Stimulated activated CD8-positive, alpha-beta memory T cell treated with anti-CD3 and anti-CD28 coated beads, Interleukin-4, amount 100 ng/mL, for 48 hours (primary cell): ENCODE measurements at places on chromosomes 2 and 18.

- DNase-seq: no peak
Observed at GRCh38 chr2:1607971-1608688, 136.2 kb downstream of the PXDN start.

GRCh38 chr2:11004199-11004598 lies 92.5 kb downstream of the KCNF1 start:
- DNase-seq: no peak

GRCh38 chr2:143907801-143908200 lies 612.1 kb downstream of the ZEB2 start:
- DNase-seq: no peak

- DNase-seq: no peak
Observed at GRCh38 chr2:33011941-33012340, 65.2 kb downstream of the LTBP1 start.

DNA sequence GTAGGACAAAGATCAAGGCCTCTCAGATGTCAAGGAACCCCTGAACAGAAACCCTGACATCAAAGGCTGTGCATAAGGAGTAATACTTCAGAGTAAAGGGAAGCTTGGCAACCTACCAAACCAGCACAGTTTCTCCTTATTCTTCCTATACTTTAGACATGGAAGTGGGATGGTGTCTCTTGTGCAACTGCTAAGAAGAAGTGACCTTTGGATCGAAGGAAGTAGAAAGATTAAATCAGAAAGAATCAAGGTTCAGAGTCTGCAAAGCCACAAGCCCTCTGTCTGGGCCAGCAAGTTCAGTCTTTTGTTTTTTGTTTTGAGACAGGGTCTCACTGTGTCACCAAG lies 66.2 kb upstream of the SLC39A10 start:
- DNase-seq: no peak

- DNase-seq: no peak
Observed at GRCh38 chr2:197615016-197615652, 60.3 kb downstream of the RFTN2 start.

DNA sequence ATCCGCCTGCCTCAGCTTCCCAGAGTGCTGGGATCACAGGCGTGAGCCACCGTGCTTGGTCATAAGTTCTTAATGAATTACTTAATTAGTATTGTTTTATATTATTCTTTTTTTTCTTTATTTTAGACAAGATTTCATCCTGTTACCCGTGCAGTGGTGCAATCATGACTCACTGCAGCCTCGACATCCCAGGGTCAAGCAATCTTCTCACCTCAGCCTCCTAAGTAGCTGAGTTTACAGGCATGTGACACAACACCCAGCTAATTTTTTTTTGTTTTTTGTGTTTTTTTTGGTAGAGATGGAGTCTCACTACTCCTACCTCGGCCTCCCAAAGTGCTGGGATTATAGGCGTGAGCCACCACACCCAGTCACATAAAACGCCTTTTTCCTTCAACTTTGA lies 17.3 kb downstream of the C2orf42 start:
- no peak for DNase-seq

- DNase-seq: no peak
Observed at GRCh38 chr2:84846041-84846663, 34.7 kb downstream of the TRABD2A start.

GRCh38 chr2:4130651-4131050 lies 427.3 kb downstream of the DCDC2C start:
- no peak for DNase-seq

- DNase-seq: no peak
Observed at GRCh38 chr2:33616873-33617272, 17.8 kb upstream of the FAM98A start.

DNA sequence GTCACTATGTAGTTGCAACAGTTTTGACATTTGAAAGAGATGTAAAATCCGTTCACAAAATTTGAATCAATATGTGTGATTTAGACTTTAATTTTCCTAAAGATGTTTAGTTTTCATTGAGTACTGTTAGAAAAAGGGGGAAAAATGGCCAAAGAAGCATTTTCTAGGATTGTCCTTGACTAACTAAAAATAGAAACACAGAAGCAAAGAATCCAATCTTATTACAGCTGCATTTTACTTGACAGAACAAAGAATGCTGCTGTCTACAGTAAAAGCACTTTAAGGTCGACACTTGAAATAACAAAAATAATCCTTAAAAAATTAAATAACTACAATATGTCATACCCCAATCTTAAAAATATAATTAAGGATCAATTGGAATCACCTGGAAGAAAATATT lies 48.9 kb downstream of the FRZB start:
- DNase-seq: no peak

DNA sequence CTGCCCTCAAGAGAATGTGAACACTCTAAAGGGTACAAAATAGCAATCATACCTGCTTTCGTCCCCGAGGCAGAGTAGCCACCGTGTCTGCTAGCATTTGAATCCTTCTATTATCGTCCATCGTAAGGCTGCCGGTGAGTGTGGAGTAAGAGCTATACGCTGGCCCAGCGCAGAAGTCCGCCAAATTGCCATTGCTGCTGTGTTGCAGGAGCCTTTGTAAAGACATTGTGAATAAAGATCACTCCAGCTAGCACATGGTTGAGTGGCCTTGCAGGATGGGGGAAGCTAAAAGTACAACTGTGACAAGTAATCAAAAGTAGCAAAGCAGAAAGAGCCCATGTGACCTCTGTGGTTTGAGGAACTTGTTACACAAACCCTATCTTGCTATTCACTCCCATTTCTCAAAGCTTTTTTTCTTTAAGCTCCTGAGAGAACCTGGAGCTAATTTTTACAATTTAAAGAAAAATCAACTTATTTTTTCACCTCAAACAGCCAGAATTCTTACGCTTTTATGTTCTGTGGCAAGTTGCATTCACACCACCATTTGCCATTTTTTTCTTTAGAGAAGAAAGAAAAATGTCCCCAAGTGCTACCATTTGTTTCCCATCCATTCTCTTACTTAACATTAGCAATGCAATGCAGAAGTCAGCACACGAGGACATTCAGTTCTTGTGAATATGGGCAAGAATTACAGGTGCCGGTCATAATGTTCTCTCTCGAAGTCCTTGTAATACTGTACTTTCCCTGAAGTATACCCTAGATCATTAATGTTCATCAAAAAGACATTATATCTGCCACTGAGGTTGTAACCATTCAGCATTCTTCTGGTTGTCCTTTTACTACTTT lies at the start of gene CYTIP:
Gene CYTIP, minus strand, starts transcription at position 295 of the 846 bp plus-strand sequence. Its CDS starts 69 bp downstream, at position 226.
- DNase-seq: peak; percentile 70

DNA sequence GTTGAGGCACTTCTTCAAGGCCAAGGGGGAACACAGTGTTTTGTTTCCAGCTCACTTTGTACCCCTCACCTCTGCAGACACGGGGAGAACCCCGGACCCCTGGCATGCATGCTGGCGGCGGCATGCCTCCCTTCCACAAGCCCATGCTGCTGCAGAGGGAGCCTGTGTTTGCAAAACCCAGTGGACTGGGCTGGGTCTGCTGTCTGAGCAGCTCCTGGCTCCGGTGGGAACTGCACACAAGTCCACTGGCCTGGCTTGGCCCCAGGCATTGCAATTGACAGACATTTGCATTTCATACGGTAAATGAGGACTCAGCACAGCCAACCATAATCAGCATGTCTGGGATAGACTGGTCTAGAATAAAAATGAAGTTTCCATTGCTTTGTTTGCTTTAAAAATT lies 62.4 kb downstream of the RALBP1 start:
- no peak for DNase-seq

DNA sequence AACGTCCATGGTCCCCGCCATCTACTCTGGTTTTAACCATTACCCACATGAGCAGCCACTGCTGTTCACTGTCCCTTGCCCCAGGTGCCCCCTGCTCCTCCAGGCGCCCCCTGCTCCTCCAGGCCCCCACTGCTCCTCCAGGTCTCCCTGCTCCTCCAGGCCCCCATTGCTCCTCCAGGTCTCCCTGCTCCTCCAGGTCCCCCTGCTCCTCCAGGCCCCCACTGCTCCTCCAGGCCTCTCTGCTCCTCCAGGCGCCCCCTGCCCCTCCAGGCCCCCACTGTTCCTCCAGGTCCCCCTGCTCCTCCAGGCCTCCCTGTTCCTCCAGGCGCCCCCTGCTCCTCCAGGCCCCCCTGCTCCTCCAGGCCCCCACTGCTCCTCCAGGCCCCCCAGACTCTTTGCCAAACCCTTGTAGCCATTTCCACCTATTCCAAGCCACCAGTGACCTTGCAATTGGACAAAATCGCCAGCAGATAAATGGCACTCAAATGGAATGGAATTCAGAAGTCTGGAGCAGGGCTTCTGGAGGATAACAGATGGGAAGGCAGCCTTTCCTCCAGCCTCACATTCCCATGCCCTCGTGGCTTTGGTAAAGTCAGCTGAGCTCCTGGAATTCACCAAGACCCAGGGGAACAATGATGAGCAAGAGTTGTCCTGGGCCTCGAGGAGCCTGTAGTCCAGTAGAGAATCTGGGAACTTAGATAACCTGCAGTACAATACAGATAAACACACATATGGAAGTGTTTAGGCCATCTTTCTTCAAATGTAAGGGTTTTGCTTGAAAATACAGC lies 13.3 kb upstream of the RPL31 start:
- no peak for DNase-seq

GRCh38 chr2:99112617-99113016 lies 28.9 kb upstream of the C2orf15 start:
- no peak for DNase-seq

GRCh38 chr2:226995625-226996041 lies 159.8 kb downstream of the RHBDD1 start:
- peak; percentile 66 for DNase-seq

GRCh38 chr18:3472681-3473544 lies 22.9 kb downstream of the TGIF1 start:
- DNase-seq: peak; percentile 32

GRCh38 chr2:60529136-60529784 lies 24.2 kb downstream of the BCL11A start:
- DNase-seq: no peak

GRCh38 chr2:197847651-197848401 lies 43.4 kb downstream of the PLCL1 start:
- no peak for DNase-seq

DNA sequence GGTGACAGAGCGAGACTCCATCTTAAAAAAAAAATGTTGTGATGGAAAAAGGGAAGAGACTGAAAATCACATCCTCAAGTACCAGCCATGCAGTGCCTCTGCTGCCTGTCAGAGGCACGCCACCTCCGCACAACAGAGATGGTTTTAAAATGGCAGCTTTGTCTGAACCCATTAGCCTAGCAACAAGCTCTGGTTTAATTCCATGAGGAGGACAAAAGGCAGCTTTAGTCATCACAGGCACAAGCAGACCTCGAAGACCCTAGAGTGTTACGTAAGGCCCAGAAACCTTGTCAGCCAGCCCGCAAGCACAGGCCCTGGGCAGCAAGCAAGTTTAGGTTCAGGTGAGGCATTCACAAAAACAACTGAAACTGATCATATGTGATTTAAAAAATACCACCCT lies 10.4 kb downstream of the LCT start:
- no peak for DNase-seq

DNA sequence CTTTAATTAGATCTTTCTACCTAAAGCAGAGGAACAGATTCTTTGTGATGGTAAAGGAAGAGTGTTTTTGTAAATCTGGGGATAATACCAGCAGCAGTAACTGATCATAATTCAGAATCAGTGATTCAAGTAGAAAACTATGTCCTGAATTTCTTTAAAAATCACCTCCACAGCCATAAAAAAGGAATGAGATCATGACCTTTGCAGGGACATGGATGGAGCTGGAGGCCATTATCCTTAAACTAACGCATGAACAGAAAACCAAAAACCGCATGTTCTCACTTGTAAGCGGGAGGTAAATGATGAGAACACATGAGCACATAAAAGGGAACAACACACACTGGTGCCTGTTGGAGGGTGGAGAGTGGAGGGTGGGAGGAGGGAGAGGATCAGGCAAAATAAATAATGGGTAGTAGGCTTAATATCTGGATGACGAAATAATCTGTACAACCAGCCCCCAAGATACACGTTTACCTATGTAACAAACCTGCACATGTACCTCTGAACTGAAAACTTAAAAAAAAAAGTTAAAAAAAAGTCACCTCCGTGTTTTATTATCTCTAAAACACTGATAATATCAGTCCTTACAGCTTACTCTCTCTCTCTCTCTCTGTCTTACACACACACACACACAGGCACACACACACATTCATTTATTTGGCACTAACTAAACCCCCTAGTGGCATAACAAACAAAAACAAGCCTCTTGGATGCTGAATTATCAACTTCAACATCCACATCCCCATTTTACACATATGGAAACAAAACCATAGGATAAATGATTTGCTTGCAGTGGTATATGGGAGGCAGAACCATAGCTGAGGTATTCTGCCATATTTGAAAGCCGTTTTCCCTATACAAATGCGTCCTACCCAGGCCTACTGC lies 1.4 kb downstream of the TM4SF20 start:
- no peak for DNase-seq

GRCh38 chr18:69951182-69951581 lies 3.5 kb upstream of the CD226 start:
- no peak for DNase-seq

- DNase-seq: peak; percentile 56
Observed at GRCh38 chr18:13218368-13218991, at the start of gene LDLRAD4. Gene LDLRAD4, plus strand, starts transcription at chr18:13218760.

GRCh38 chr2:190860985-190861680 lies 19.5 kb upstream of the GLS start:
- no peak for DNase-seq

DNA sequence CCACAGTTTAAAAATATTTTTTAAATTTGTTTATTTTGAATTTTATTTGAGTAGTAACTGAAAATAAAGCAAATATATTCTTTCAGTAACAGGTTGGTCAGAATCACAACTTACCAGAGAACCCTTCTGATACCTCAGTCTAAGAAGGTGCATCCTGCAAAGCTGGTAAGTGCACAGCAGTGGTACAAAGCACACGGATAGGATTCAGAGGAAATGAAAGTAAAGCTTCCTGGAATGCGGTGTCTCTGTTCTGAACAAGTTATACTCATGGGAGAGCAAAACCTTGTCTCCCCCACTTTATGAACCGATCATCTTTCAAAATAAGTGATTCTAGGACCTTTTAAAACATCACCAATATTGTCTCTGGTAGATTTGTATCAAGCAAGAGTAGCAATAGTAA lies 398.3 kb downstream of the TMX3 start:
- no peak for DNase-seq

DNA sequence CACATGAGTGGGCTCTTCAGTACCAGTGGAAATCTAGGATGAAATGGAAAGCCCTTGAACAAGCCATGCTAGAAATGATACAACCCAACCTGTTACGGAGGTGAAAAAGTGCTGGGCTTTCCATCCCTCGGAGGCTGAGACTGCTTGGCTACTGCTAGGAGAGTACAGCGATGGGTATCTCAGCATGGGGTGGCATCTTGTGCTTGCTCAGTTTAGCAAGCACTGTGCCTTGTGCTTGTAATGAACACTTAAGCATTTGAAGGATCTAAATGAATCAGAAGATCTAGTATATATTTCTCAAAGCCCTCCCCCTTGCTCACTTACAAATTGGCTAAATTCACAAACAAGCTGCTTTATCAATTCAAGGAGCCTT lies 44.3 kb upstream of the EHBP1 start:
- DNase-seq: no peak

- no peak for DNase-seq
Observed at GRCh38 chr18:63520053-63520685, 22.0 kb upstream of the SERPINB12 start.
